ENCODE measurements at places on chromosomes 11 and 22.

DNA sequence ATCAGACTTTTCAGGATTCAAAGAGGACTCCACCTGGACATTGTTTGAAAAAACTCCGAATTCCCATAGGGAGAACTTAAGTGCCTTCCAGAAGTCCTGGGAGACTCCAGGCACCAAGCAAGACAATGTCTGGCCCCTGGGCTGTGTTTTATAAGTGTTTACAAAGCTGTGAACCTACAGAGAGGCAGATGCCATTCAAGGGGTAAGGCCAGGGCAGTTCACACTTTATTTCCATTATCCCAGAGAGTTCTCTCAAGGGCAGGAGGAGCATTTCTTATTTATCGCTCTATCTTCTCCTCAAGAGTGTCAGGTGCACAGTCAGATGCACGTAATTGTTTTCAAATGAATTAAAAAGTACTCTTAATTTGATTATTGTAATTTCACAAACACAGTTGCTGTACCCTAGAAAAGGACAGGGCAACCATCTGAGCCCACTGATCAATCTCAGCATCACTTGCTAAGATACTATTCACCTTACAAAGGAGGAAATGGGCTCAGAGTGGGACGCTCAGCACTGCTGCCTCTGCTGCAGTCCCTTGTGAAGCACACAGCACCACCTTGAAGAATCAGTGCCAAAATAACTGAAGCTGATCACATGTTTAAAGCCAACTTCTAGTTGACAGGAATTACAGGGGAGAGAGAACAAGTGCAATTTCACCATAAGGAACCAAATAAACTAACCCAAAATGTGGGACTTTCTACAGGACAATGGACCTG is 35.0 kb downstream of the RASSF10 start:
- DNase-seq: no peak

GRCh38 chr11:116112087-116112935 is 608.1 kb upstream of the CADM1 start:
- DNase-seq: no peak

DNA sequence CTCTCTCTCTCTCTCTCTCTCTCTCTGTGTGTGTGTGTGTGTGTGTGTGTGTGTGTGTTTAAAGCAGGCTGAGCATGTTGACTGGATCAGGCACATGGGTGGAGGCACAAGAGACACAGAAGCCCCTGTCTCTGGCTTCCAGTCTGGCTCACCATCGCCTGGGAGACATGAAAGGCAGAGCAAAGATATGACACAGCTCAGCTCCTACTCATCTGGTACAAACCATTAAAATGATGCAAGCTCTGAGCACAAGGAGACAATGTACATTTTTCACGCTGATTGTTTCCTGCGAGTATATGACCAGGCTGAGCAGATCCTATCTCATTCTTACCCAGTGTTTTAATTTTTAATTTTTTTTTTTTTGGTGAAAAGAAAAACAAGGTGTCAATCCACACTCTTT is 9.5 kb downstream of the SLC6A5 start:
- no peak for DNase-seq

DNA sequence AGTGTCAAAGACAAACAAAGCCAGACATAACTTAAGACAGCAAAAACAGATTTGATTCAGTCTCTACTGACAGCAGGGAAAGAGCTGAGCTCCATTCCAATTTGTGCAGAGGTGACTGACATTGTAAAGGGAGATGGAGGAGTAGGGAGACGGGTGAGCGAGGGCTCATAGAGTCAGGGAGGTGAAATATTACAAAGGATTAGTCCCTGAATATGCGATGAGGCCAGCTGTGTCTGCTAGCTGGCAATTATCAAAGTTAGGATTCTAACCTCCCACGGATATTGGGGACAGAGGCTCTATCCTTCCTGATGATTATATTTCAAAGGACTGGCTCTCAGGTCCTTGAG is 8.3 kb downstream of the PLAAT2 start:
- no peak for DNase-seq

GRCh38 chr11:1497600-1497999 is 11.0 kb upstream of the MOB2 start:
- no peak for DNase-seq

GRCh38 chr11:133723056-133723455 is 122.3 kb downstream of the SPATA19 start:
- DNase-seq: no peak

DNA sequence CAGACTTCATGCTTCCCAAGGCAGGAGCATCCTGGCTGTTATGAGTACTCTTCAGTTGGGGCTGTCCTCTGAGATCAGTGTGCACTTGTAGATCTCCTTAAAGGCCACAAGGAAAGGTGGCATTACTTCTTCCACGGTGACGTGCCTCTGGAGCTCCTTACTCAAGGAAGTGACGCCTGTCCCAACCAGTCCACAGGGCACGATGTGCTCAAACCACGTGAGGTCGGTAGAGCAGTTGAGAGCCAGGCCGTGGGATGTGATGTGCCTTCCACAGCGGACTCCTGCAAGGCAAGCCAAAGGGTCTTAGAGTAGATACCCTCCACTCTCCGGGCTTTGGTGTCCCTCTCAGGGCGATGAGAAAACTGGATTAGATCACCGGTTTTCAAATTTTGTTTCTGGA is 1.4 kb downstream of the LIPT2 start:
- DNase-seq: no peak

- DNase-seq: no peak
Observed at GRCh38 chr11:70074746-70075145, 3.4 kb upstream of the ANO1 start.

DNA sequence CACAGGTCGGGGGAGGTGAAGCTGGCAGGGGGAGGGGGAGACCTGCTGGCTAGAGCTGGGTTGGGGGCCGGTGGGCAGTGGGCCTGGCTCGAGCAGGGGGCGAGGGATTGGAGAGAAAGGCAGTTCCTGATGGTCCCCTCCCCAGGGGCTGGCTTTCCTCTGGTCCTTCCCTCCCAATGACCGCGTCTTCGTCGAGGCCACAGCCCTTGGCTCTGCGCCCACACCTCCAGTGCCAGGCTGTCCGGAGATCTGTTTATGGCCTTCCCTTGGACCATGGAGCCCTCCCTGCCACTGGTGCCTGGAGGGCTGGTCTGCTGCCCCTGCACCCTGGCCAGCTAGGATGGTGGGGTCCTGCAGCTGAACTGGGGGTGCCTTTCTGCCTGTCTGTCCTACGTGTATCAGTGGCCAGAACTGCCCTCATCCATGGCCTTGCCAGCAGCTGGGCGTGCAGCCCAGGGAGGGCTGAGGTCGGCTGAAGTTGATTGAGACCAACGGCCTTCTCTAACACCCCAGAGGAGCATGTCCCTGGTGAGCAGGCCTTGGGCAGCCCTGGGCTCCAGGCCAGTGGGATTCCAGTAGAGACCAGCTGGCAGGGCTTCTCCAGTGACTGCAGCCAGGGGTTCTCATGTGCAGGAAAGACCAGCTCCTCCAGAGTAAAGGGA is 12.3 kb downstream of the TANGO2 start:
- DNase-seq: no peak

Measured in astrocyte of the spinal cord (primary cell).